ENCODE measurements at places on chromosomes 7 and 10.

GRCh38 chr7:156640949-156641485, 443 bp downstream of the RNF32 start:
- DNase-seq = no peak

DNA sequence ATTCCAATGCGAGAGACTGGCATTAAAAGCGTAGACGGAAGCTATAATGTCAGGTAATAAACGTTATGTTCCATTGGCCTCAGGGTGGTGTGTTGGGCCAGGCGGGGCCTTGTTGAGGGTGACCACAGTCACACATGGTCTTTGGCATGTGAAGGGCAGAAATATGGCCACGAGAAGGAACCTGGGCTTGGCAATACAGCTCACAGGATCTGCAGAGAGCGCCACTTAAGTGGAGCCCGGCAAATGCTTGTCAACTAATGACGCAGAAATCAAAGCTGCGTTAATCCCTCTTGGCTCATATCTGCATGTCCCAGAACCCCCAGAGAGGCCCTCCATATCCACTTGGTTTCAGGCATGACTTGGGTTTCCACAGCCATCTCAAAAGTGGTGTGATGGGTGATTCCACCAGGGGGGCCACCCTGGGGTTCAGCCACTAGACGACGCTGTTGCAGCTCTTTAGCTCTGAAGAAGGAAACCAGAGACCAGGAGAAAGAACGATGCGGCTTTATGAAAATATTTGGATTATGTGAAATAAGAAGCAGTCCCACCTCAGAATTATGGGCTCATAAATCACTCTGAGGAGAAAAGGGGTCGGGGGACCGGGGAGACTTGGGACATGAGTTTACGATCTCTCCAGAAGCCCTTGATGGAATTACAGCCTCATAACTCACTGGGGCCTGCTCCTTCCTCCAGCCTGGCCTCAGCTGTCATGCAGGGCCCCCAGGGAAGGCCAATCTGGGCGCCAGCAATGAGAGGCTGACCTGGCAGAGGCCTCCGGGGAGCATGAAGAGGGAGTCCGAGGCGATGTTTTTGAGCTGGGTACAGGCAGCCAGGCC, 462.5 kb downstream of the PLXNA4 start:
- no peak for DNase-seq

DNA sequence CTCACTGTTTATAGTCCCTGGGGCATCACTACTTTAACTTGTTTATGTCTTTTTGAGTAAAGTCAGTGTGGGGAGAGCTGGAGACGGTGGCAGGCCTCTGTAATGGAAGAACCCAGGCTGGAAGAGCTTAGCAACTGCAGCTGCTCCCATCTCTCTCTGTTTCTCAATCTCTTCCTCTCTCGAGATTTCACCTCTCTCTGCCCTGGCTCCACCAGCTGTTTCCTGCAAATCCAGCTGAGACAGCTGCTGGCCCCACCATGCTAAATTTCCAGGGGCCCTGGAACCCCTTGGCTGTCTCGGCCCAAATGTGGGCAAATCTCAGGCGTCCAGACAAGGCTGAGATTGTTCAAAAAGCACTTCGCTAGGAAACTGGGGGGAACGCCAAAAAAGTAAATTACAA, 25.8 kb upstream of the SLF2 start:
- peak; percentile 74 for DNase-seq

GRCh38 chr10:96840841-96841518, 8.9 kb downstream of the LCOR start:
- DNase-seq = peak; percentile 73

DNA sequence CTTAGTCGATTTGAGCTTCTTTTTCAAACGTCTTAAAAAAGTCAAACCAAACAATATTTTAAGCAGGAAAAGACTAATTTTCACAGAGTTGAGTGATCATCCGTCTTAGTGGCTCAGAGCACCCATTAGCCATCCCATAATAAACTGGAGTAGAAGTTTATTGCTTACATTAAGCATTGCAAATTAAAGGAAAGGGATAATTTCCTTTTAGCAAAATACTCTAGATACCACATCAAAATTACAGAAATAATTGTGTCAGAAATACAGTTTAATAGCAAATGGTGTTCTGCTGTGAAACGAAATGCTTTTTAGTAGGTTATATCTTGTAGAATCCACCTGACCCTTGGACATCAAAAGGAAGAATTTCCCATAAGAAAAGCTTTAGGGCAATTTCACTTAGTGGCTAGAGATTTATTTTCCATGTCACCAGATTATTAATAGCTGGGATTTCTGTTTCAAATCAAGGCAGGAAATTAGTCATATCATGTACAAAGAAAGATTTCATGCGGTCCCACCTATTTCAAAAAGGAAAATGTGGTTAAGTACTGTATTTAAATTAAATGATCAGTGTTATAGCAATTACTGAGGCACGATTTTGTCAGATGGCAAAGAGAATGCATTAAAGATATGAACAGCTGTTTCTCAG, 96.2 kb downstream of the NPTX2 start:
- no peak for DNase-seq

Data from mesenchymal stem cell (in vitro differentiated cells and primary cell).